Ascending aorta (tissue), 2 donors: ENCODE measurements at places on chromosomes 7 and 10. TPM values are rescaled to one million over a fixed set of nuclear protein-coding genes. Genes with fewer than 3 reads are reported as not detected.

DNA sequence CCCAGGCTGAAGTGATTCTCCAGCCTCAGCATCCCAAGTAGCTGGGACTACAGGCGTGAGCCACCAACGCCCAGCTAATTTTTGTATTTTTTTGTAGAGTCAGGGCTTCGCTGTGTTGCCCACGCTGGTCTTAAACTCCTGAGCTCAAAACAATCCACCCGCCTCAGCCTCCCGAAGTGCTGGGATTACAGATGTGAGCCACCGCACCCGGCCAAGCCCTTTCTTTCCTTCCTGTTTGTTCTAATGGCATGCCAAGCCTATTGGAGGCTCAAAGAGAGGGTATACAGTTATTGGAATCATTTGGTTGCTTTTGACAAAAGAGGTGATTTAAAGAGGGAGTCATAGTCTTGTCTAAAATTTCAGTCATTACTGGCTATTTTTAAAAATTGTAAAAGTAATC, 46.0 kb upstream of the TRIM8 start:
- no peak for DNase-seq

- no peak for DNase-seq
Measured at GRCh38 chr7:16754856-16755317, 1.3 kb downstream of the TSPAN13 start.

DNA sequence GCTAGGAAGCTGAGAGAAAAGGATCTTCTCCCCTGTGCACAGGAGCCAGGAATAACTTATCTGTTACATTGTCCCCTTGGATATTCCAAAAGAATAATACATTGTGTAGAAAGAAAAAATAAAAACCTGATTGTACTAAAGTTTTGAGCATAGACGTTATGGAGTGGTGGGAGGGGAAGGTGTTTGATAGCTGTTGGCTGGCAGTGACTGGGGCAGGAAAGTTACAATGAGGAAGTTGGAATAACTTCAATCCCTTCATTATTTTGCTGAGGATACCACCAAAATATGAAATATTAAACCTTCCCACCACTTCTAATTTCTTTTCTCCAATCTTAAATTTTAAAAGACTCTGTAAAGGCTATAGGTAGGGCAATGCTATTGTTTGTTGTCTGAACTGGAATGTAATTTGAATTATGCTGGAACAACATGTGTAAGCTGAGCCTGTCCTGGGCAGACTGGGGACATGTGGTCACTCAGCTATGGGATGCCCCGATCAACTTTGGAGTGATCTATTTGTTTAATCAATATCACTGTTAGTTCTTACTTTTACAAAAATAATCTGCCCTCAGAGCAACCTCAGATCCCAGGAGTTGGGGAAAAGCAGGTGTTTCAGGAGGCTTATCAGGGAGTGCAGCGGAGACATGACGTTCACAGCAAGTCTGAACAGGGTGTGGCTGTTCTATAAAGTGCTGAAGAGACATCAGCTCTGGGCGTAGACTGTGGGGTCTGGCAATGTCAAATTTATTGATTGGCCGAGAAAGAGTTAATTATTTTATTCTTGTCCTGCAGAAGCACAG, 20.8 kb downstream of the CYP3A43 start:
- no peak for DNase-seq

- no peak for DNase-seq
Measured at GRCh38 chr10:818010-818409, 113.5 kb downstream of the LARP4B start.

DNA sequence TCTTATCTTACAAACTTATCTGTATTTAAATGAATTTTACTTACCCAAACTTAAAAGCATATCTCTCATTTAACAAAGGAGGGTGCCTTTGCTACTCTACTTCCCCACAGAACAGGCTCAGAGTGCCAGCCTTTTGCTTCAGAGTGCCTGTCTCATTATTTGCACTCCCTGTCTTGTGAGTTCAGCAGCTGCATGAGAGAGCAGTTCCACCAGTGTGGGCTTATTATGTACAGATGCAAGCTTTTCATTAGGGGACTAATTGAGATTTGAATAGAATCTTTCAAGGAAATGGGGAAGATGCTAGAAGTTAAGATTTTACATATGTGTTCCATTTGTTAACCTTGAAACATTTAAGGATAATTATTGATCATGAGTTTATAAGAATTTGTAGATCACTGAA, 310.2 kb upstream of the LRRN3 start:
- DNase-seq: no peak

DNA sequence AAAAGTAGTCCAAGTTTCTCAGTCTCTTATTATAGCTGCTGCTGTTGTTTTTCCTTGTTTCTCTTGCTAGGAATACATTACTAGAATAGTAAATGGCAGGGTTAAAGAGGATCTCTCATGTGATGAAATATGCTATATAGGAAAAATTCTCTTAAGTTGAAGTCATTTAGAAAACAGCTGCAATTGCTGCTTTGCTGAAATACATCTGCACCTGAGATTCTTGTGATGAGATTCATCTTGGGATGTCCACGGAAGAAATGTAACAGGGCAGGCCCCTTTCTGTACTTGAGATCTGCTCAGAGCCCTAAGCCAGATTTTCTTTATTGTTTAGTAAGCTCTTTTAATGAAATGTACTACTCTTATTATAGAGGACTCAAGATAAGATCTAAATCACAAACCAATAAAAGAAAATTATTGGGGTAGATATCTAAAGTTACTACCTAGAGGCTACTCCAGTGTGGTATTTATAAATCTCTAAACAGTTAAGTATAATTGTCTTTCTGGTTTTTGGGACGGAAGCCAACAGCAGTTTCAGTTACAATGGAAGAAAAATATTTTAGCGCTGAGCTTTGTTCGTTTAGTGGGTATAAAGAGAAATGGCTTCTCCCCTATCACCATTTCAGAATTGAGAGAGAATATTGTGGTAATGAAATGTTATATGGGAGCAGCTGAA, 701.5 kb downstream of the KCNMA1 start:
- no peak for DNase-seq

DNA sequence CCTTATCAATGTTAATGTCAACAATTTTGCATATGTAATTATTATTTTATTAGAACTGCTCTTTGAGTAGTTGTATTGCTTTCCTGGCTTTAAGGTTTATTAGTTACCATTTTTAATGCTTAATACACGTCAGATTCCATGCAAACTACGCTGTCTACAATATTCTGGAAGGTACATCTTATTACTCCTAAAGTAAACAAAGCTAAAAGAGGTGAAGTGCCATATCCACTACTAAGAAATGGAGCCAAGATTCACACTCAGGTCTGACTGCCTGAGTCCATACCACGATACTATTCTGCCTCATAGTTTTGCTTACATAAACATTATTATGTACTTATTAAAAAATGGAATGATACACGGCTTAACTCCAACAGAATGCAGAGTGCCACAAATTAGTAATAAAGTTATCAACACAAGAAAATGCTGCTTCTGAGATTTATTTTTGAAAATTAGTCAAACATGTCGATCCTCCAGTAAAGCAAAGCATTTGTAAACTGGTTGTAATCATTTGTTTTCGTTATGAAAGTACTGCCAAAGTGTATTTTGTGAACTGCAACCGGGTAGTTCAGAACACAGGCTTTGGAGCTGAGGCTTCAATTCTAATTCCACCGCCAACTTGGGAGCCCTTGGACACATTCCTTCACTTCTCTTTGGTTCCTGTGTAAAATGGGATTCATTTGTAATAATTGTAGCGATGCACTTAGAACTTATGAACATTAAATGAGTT, 1.1 kb upstream of the DMTF1 start:
- no peak for DNase-seq

- DNase-seq: no peak
Measured at GRCh38 chr10:95550073-95550672, 11.0 kb downstream of the SORBS1 start.

- DNase-seq: no peak
Measured at GRCh38 chr10:99337311-99337811, 8.2 kb downstream of the CNNM1 start.

- DNase-seq: no peak
Measured at GRCh38 chr7:94584113-94584512, 71.8 kb downstream of the SGCE start.

GRCh38 chr7:31735991-31736982, 49.3 kb downstream of the PPP1R17 start:
- DNase-seq: no peak

DNA sequence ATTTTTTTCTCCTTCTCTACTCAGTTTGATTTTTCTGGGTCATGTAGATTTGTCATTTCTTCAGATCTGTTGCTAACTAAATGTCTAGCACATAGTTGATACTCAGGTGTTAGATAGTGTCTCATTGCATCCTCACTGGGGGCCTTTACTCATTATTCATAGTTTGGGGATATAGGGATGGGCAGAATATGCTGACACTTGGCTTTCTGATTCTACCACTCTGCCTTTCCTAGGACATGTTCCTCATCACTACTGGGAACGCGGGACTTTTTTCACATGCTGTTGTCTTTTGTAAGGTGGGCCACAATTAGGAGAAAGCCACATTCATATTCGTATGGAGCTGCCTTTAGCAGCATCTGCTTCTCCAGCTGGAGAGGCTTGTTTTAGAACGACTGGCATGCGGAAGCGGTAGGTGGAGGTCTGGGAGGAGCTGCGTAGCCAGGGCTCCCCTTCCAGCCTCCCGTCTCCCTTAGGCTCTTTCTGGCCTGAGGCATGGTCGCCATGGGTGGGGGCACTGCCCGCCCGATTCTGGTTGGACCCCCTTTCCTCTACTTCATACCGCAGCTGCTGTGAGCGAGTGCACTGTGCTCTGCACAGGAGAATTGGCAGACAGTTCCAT, 78.8 kb downstream of the SND1 start:
- DNase-seq: no peak

DNA sequence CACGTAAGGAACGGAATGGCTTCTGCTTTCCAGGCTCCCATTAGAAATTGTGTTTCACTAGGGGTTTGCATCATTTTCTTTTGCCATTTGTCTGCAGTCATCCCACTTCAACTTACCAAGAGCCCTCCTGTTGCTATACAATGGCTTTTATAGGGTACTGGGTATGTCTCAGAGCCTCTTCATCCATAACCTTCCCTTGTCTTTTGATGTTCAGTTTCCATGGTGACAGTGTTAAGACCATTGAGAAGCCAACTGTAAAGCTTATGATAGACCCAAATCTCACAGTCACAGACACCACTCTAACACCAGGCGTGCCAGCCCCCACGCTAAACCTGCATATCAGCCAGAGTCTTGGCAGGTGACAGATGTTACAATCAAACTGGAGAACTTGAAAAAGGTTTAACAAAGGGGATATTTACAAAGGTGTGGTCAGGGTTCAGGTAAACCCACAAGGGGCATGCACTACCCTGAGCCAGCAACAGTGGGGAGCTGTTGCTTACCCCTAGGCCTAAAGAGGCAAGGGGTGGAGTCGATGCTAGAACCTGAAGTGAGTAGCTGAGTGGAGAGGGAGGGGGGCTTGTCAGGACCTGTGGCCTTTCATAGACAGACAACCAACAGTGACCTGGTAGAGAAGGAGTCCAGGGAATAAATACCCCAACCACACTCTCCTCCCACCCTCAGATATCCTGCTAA, 53.2 kb upstream of the ABLIM1 start:
- DNase-seq: no peak

GRCh38 chr10:78772486-78772885, 296.3 kb upstream of the ZMIZ1 start:
- no peak for DNase-seq

GRCh38 chr10:96365571-96365970, 6.8 kb upstream of the OPALIN start:
- no peak for DNase-seq

DPCD gene
- total RNA-seq: 1.3 TPM

TEX47 gene
- not detected for total RNA-seq

FGFR2 gene
- 4.4 TPM for total RNA-seq

GJD4 gene
- not detected for total RNA-seq

EVX1 gene
- not detected for total RNA-seq

ATOH7 gene
- not detected for total RNA-seq

TWNK gene
- total RNA-seq: 11.5 TPM
